ENCODE measurements at places on chromosomes 12 and 14. TPM values are rescaled to one million over a fixed set of nuclear protein-coding genes. Genes with fewer than 3 reads are reported as not detected.

Gene PIWIL1
- total RNA-seq, result not detected

Gene RIC8B
- 10.8 TPM for total RNA-seq

Gene ACSM4
- not detected for total RNA-seq

Gene SLCO1B3
- not detected for total RNA-seq

Gene ARHGDIB
- 8.3 TPM for total RNA-seq

Gene IL23A
- total RNA-seq, result not detected

Gene MYBPC1
- not detected for total RNA-seq

DNA sequence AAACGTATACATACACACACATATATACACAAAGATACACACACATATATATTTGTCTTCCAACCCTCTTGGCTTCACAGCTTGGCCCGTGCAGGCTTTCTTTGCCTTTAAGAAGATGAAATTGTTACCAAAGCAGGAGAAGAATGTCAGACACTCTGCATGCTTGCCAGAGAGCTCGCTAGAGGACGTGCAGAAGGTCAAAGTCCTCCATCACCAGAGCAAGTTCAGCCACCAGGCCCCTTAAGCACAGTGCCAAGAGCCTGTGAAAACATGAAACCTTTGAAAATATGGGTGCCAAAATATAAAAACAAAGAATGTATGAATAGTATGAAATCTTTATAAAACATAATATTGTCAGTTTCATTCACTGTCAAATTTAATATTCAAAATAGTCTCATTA, 14.9 kb upstream of the MCRS1 start:
- no peak overlapping the region for H3K27ac ChIP-seq
- H3K4me3 ChIP-seq, result no peak overlapping the region
- DNase-seq, result peak; percentile 28
- H3K27me3 ChIP-seq, result no peaks in the 10 kb centered on the region
- no peaks in the 10 kb centered on the region for H3K4me1 ChIP-seq

- H3K27me3 ChIP-seq, result peaks cover 2% of the 10 kb centered on the region
- H3K36me3 ChIP-seq, result no peaks in the 10 kb centered on the region
- H3K27ac ChIP-seq, result no peak overlapping the region
These were observed 5.3 kb downstream of the MYH7 start for GRCh38 chr14:23430016-23430722.

- H3K27ac ChIP-seq, result no peak overlapping the region
- H3K27me3 ChIP-seq, result no peaks in the 10 kb centered on the region
- peaks cover 17% of the 10 kb centered on the region for H3K4me1 ChIP-seq
- H3K4me3 ChIP-seq, result no peak overlapping the region
- DNase-seq, result peak; percentile 68
These were observed 243.2 kb downstream of the CACNA1C start for GRCh38 chr12:2295941-2296461.

- no peak for DNase-seq
- H3K27me3 ChIP-seq, result no peaks in the 10 kb centered on the region
- no peak overlapping the region for H3K27ac ChIP-seq
- H3K36me3 ChIP-seq, result no peaks in the 10 kb centered on the region
- no peak overlapping the region for H3K4me3 ChIP-seq
These were observed 716.0 kb downstream of the LRFN5 start for GRCh38 chr14:42322531-42323284.

- H3K27ac ChIP-seq, result no peak overlapping the region
- no peak overlapping the region for H3K4me3 ChIP-seq
- DNase-seq, result peak; percentile 56
- H3K36me3 ChIP-seq, result no peaks in the 10 kb centered on the region
- no peaks in the 10 kb centered on the region for H3K4me1 ChIP-seq
These were observed 10.6 kb downstream of the TRHDE start for GRCh38 chr12:72282721-72283120.

DNA sequence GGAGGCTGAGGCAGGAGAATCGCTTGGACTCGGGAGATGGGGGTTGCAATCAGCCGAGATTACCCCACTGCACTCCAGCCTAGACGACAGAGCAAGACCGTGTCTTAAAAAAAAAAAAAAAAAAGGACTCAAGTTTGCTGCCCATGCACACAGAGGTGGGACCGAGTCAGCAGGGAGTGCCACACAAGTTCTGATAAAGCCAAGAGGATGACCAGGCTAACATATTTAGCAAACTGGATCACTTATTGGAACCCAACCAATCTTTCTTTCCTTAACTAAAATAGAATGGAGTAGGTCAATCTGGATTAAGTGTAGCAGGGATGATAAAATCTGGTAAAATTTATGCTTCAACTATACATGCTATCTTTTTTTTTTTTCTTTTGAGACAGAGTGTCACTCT, 190.4 kb upstream of the FOXN3 start:
- no peaks in the 10 kb centered on the region for H3K36me3 ChIP-seq
- no peak overlapping the region for H3K4me3 ChIP-seq
- DNase-seq, result peak; percentile 51
- no peaks in the 10 kb centered on the region for H3K27me3 ChIP-seq
- no peaks in the 10 kb centered on the region for H3K4me1 ChIP-seq

GRCh38 chr12:83106873-83107272, 420.2 kb downstream of the TMTC2 start:
- DNase-seq, result no peak
- no peak overlapping the region for H3K4me3 ChIP-seq
- H3K36me3 ChIP-seq, result no peaks in the 10 kb centered on the region
- H3K4me1 ChIP-seq, result no peaks in the 10 kb centered on the region
- H3K27me3 ChIP-seq, result no peaks in the 10 kb centered on the region
- no peak overlapping the region for H3K27ac ChIP-seq

GRCh38 chr14:67674139-67674479, 323 bp downstream of the VTI1B start:
- no peaks in the 10 kb centered on the region for H3K27me3 ChIP-seq
- H3K27ac ChIP-seq, result peak overlapping the region; percentile 98
- peaks cover 11% of the 10 kb centered on the region for H3K36me3 ChIP-seq

- no peaks in the 10 kb centered on the region for H3K4me1 ChIP-seq
- no peak overlapping the region for H3K4me3 ChIP-seq
- no peaks in the 10 kb centered on the region for H3K27me3 ChIP-seq
- no peaks in the 10 kb centered on the region for H3K36me3 ChIP-seq
These were observed 122.4 kb upstream of the PTPRQ start for GRCh38 chr12:80321653-80322052.
